HCT116 (cell line): ENCODE measurements at places on chromosomes 5 and 9.

- DNase-seq, result no peak
Measured at GRCh38 chr9:85114799-85115198, 445.3 kb downstream of the NTRK2 start.

DNA sequence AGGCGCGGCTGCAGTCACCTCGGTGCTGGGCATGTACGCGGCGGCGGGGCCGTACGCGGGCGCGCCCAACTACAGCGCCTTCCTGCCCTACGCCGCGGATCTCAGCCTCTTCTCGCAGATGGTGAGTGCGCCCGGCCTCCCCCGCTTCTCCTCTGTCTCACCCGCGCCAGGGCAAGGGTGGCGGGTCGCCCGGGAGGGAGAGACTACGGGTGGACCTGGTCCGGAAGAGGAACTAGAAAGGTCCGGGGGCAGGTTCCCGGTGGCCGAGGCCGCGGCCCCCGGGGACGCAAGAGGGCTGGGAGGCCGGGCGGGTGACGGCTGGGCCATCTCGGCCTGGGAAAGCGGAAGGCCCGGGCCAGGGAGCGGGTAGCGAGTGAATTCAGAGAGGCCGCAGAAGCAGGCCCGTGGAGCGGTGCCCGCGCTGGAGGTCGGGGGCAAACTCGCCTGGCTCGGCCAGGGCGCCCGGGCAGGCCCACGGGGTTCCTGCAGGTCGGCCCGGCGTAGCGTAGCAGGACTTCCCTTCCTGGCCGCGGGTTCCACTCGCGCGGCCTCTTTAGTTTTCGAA, 711 bp downstream of the IRX1 start:
- no peak for DNase-seq

DNA sequence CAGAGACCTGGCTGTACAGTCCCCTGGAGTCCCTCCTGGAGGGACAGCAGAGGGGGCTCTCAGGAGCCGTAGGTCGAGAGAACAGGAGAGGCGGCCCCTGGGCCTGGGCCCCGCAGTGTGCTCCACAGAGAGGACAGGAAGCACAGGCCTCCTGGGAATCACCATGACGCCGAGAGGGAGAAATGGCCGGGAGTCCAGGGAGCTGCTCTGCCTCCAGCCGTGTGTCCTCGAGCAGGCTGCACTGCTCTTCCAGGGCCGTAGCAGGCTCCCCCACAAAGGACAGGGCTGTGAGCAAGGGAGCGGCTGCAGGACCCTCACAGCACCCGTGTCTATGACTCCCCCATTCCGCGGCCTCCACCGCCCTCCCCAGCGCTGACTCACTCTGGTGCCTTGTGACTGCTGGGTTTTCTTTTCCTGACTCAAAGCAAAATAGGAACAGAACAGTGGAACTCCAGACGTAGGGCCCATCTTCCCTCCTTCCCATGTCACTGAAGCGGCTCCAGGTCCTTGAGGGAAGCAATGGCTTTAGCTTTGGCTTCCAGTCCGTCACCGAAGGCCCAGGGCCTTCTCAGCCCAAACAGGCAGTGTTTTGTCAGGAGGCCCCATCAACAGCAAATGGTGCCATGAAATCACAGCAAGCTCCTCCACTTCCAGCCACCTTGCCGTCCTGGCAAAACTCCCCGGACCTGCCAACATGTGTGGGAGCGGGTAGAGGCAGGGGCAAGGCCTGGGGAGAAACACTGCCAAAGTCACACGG, 114.2 kb downstream of the LHFPL2 start:
- DNase-seq, result no peak

DNA sequence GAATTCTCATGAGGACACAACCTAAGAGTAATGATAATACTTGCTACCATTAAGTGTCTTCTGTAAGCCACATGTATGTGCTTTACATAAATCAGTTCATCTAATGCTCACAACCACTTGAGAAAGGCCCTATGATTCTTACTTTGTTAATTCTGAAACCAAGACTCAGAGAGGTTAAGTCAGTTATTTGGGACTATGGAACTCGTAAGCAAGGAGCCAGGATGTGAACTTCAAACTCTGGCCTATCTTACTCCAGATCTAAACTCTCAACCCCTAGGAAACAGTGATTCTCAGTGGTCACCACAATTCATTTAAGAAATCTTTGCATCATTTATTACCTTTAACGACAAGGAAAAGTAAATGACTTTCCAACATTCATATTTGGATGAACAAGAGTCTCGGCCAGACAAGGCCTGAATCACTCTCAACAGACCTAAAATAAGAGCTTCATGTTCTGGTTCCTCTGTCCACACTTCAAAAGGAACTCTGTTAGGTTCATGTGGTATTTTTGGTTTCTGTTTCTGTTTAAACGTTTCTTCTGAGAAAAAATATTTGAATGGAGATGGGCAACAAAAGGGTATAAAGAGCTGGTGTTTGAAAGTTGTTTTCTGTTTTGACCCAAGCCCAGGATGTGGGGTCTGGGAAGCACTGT, 104.8 kb downstream of the LPAR1 start:
- DNase-seq, result no peak

GRCh38 chr9:88106492-88106891, 31.8 kb downstream of the SPATA31C2 start:
- peak; percentile 54 for DNase-seq

DNA sequence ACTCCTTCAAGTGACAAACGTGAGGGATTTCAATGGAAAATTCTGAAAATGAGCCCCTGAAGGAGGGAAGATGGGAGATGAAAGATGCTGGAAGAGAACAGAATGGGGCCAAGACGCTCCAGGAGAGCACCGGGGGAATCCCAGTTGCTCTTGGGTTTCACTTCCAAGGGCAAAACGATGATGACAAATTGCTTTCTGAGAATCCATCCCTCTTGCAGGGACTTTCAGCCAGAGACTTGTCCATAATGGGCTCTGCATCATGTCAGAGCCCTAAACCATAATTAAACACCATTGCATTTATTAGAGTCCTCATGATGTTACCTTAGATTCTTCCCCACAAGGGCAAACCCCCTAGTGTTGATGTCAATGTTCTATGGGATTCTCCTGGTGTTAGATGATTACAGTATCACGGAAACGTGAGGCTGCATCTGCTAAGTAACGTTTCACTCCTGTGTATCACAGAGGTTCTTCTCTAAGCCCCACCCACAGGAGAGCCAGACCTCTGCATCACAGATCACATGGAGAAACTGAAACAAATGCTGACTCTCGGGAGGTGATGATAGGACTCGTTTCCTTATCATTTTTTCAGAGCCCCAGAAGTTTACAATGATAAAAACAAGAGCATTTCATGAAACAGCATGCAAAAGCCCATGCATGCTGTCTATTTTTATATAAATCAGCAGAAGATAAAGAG, 114.4 kb downstream of the TENT4A start:
- DNase-seq, result no peak

- no peak for DNase-seq
Measured at GRCh38 chr9:107105784-107106183, 177.3 kb upstream of the RAD23B start.

DNA sequence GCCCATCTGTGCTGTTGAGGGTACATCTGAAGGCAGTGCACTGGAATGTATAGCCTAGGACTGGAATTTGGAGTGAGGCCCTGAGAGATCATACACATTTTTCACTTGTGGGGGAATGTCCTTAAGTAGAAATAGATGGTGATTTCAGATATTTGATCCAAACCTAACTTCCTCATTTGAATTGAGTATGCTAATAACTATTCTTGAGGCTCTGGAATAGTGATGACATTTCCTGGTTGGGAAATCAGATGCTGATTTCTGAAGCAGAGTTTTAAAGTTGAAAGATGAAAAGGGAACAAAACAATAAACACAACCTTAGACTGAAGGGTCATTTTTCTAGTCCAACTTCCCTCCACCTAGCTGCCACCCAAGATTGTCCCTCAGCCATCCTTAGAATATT, 163.0 kb upstream of the CCDC152 start:
- no peak for DNase-seq

GRCh38 chr5:142969624-142970439, 199.7 kb downstream of the ARHGAP26 start:
- DNase-seq, result no peak

GRCh38 chr5:3225201-3225960, 370.3 kb upstream of the IRX1 start:
- DNase-seq, result no peak

DNA sequence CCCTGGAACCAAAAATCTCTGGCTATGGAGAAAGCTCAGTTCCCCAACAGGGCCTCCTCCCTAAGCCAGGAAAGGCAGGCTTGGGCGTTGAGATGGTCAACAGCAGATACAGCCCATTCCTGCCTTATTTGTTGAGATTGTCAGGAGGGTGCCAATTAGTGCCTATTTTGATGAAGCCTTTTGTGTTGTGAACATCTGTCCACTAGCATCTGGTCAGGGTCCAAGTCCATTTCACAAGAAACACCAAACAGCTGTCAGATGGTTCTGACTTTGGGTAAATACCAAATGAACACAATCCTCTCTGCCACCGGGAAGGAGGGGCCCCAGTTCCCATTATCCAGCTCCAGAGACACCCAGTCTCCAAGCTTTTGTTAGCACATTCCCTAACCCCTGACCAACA, 19.9 kb downstream of the SEMA6A start:
- DNase-seq, result no peak

GRCh38 chr5:41433552-41434181, 76.7 kb downstream of the PLCXD3 start:
- no peak for DNase-seq

GRCh38 chr5:168401880-168402279, 84.4 kb upstream of the RARS1 start:
- no peak for DNase-seq

DNA sequence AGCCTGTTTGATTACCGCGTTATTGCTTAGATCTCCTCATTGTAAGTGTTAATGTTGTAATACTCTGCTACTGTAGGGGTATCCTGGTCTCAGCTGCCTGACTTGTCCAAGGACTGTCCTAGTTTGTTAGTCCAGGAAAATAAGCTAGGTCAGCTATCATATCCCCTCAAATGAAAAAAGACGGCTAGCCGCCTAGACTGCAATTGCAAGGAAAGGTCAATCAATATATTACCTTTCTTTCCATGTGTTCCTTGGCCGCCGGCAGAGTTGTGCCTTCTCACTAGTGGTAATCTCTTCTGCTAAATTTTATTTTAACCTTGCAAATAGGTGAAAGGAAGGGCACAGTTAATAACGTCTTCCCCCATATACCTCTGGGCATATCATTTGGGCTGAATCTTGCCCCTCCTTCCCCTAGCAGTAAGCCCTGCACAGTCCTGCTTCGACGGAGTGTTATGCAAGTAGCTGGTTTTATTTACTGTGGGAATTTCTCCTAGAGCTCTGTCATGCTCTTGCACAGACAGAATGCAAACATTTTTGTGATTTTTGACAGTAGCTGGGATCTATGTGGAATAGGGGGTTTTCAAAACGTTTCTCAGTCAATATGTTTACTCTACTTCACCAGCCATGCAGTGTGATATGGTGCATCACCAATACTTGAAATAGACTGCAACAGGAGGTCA, 288.5 kb downstream of the MAST4 start:
- DNase-seq, result no peak

DNA sequence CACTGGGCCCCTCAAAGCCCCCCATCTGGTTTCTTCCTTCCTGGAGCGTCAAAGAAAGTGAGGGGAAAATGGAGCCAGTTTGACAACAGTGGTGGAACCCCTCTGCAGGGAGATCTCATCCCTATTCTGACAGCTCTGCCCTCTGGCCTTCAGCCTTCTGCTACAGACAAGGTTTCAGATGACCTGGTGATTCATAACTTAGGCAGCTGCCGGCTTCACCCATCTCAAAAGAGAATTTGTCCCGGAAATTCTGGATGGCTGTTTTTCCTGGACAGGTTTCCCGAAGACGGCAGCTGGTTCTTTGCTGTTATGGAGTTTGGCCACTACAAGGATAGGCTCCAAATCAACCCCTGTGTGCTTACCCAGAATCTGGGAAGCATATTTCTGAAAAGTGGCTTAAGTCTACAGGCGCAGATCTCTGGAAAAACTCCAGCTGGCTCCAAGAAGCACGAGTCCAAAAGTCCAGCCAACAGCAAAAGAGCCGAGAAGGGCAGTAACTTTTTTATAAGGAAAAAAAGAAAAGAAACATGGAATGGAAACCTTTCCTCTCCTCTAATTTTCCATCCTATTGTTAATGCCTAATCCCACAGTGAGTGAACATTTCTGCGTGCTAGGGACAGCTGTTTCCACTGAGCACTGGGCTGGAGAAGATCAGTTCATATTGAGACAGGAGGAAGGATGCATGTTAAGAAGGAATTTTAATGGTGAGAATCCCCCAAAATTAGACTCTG, 54.5 kb downstream of the ZNF366 start:
- peak; percentile 7 for DNase-seq

GRCh38 chr9:136050701-136051452, 44.2 kb downstream of the NACC2 start:
- DNase-seq, result no peak

DNA sequence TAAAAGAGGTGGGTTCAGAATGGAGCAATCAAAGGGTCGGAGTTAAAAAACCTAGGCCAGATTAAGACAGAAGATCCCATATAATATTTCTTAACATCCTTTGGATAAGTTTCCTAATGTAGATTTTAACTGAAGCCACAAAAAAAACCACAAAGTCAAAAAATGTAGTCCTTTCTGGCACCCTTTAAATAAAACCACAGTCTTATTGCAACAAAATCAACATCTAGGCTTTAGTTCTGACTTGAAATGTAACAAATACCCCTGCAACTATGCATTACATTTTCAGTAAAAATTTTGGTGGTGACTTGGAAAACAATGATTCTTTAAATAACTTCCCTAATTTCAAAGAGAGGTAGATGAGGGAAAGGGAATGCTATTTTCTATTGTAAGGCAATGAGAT, 109.2 kb downstream of the PSAT1 start:
- DNase-seq, result no peak

GRCh38 chr9:110847671-110848070, 179.1 kb downstream of the MUSK start:
- no peak for DNase-seq

DNA sequence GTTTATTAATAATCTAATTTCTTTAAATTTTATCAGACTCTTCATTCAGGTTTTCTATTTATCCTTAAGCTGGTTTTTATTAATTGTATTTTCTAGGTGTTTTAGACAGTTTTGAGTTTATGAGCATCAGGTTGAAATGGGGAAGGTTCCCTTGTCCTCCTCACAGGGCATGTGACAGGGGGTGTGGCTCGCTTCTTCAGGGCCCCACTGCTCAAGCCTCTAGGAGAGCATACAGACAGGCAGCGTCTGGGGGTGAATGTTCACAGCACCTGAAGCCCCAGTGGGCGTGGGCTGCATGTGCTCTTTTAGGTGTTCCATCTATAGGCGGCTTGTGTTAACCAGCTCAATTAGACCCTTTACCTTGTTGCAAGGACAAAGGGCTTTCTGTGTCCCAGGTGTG, 78.2 kb upstream of the RUFY1 start:
- no peak for DNase-seq

- no peak for DNase-seq
Measured at GRCh38 chr9:108386859-108387384, 468.9 kb downstream of the ACTL7B start.

GRCh38 chr5:17088051-17088450, 129.4 kb upstream of the BASP1 start:
- no peak for DNase-seq

- no peak for DNase-seq
Measured at GRCh38 chr5:56712895-56713591, 102.3 kb upstream of the MAP3K1 start.

GRCh38 chr5:116709082-116709481, 134.5 kb upstream of the SEMA6A start:
- DNase-seq, result no peak
